Activated naive CD8-positive, alpha-beta T cell treated with anti-CD3 and anti-CD28 coated beads, Interleukin-2, amount 50 U/mL, for 16 hours (primary cell): ENCODE measurements at places on chromosomes 5 and 9.

GRCh38 chr5:33238826-33239695, 201.7 kb upstream of the TARS1 start:
- DNase-seq = no peak

DNA sequence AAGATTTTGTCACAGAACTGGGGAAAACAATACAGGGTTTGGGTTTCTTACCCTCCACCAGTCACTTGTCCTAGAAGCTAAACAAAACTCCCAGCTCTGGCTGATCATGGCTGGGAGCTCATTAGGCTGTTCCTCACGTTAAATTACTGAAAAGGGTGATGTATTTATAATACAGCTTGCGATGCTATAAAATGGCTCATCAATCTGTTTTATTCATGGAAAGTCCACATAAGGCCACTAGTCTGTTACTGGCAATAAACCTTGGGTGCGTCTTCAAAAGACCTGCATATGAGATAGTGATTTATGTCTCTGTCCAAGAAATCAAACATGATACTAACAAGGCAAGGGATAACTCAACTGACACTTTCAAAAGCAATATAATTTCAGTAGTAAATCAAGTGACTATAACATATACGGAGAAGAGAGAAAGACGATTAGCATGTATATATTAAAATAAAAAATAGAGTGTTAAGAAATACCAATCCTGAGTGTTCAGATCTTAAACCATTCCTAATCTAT, 219.0 kb downstream of the BNC2 start:
- DNase-seq = no peak

- no peak for DNase-seq
Measured at GRCh38 chr5:178668579-178668978, 41.7 kb upstream of the CLK4 start.

- no peak for DNase-seq
Measured at GRCh38 chr9:81787747-81788632, 98.6 kb upstream of the TLE1 start.

DNA sequence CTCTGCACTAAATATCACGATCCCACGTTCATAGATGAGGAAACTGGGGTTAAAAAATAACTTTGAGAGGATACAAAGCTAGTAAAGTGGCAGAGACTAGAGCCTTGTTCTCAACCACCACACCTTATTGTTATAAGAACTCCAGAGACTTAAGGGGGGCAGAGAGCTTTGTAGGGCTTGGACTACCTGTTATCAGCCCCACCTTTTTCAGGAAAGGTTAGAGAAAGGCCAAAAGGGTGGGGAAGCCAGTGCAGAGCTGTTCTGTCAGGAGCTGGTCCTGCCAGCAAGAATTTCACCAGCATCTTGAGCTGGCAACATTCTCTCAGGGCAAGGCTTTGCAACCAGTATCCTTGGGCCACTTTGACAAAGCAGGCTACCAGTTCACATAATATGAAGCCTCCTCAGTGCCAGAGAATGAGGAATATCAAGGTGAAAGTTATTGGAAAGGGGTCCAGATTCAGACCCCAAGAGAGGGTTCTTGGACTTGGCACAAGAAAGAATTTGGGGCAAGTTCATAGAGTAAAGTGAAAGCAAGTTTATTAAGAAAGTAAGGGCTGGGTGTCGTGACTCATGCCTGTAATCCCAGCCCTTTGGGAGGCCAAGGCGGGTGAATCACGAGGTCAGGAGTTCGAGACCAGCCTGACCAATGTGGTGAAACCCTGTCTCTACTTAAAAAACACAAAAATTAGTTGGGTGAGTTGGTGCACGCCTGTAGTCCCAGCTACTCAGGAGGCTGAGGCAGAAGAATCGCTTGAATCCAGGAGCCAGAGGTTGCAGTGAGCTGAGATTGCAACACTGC, 66.2 kb upstream of the CLINT1 start:
- DNase-seq = no peak

- no peak for DNase-seq
Measured at GRCh38 chr5:157267761-157268480, 2.0 kb downstream of the CYFIP2 start.

DNA sequence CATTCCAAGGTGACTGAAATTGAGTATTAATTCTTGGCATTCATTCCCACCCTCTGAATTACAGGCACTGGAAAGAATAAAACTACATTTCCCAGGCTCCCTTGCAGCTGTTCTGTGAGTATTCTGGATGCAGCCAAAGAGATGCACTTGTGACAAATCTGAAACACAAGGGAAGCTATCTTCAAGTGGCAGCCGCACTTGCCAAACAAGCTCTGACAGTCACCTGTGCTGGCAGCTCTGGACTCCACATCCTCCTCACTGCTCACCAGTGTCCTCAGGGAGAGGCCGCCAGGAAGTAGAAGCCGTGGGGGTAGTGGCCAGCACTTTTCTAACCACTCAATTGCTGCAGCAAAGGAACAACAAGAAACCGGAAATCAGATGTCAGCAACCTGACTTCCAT, 275.0 kb downstream of the NR2F1-AS1 start:
- no peak for DNase-seq

GRCh38 chr9:113687107-113687679, 188.9 kb upstream of the ZNF618 start:
- DNase-seq = no peak

- no peak for DNase-seq
Measured at GRCh38 chr9:134564431-134565170, 77.0 kb upstream of the COL5A1 start.

DNA sequence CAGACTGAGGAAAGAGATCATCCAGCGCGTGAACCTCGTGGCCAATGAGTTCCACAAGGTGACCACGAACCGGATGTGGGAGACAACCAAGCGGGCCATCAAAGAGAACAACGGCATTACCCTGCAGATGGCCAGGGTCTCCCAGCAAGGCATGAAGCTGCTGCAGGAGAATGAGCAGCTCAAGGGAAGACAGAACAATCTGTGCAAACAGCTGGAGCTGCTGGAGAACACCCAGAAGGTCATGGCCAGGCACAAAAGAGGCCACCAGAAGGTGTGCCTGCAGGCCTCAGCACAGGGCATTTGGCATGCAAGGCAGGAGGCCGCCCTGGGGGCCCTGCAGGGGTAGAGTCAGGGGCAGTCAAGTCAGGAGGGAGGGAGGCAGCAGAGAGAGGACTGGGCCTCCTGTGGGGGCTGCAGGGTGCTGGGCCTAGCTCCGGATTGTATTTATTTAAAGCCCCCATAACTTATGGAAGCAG, 4.2 kb downstream of the PTRH1 start:
- no peak for DNase-seq

DNA sequence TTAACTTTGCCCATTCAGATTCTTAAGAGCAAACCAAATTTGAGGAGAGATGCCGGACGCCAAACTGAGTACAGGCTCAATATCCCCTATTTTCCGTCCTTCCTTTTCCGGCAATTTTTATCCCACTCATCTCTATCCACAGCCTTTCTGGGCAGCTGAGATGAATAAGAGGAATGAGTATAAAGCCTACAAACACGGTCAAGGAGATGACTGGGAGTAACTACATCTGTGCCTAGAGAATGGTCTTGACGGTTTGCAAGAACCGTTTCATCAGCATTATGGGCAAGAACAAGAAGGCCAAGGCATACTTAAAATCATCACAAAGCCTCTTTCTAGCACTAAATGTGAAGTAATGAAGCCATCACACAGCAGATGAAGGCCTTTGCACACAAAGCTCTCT, 227.3 kb downstream of the DCP2 start:
- no peak for DNase-seq

GRCh38 chr9:98523231-98523901, 185.4 kb downstream of the GABBR2 start:
- no peak for DNase-seq

DNA sequence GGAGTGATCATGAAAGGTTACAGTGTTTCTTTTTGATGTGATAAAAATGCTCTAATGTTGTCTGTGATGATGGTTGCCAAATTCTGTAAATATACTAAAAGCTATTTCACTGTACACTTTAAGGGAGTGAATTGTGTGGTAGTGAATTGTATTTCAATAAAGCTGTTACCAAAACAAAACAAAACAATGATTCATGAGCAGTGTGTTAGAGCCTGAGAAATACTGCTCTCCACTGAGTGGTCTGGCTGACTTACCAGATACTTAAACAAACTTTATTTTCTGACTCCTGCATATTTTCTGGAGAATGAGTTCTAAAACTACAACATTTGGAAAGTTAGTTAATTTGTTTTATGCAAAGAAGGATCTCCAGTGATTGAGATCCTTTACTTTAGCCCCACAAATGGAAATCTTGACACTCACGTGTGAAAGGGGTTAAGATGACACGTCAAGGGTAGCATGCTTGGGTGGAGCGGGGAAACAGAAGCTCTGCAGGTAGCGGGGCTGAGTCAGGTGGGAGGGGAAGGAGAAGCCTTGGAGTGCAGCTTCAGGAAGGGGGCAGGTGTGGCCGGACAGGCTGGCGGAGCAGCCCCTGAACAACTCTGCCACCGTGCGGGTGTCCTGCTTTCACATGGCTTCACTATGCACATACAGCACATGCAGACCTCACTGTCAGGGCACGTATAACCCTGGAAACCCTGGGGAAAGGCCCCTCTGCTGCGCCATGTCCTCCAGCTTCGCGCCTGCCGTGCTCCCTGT, 256.7 kb downstream of the IRX1 start:
- no peak for DNase-seq

- DNase-seq = no peak
Measured at GRCh38 chr5:153039501-153039900, 451.0 kb upstream of the GRIA1 start.

- DNase-seq = no peak
Measured at GRCh38 chr5:79227484-79228025, 8.4 kb upstream of the JMY start.

DNA sequence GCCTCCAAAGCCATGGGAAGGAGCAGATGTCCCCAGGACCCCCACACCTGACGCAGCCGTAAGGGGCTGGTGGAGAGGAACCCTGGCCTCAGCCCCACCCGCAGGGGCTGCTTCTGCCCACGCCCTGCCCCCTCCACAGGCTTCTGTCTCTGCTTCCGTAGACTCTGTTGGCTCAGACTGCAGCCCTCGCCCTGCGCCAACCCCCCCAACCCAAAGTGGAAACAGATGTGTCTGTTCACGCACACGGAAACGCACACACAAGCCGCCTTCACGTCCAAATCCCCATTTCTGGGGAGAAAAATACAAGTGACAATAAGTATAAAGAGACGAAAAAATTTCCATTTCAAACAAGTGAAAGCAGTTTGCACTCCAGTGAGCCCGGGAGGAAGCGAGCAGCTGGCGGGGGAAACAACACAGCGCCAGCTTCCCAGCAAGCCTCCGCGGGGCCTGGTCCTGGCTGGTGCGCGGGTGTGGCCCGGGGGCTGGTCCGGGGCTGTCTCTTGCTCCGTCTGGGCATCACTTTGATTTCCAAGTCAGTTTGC, 32.6 kb upstream of the RXRA start:
- no peak for DNase-seq

DNA sequence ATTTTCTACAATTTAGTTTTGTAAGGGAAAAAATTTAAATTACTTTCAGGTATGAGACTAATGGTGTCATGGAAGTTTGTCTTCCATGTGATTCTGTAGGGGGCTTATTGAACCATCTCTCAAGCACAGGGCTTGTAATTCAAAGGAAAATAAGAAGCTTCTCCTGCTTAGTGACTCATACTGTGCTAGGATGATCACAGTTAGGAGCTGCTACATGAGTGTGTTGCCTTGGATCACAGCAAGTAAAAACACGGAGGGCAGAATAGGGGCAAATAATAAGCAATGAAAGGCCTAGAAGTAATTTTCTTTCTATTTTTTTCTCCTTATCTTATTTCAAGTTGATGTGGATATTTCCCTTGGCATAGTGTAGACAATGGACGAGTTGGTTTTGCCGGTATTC, 28.9 kb downstream of the TMEM167A start:
- no peak for DNase-seq

GRCh38 chr9:134088063-134088725, 20.4 kb upstream of the BRD3 start:
- DNase-seq = no peak

DNA sequence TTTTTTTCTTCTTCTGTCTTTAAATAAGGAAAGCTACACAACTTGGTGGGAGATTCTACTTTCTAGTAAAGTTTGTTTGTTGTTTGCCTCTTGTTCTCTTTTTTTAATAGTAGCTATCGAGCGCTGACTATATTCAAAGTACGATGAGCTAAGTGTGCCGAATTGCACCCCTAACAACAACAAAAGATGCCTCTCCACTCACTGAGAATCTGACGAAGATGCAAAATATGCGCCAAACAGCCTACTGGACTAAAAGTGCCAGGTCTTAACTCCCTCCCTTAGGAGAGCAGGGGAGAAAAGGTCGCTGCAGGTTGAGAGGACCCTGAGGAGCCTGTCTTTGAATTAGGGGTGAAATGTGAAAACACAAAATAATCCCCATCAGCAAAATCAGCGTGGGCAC, 713.8 kb upstream of the WWC1 start:
- DNase-seq = no peak

DNA sequence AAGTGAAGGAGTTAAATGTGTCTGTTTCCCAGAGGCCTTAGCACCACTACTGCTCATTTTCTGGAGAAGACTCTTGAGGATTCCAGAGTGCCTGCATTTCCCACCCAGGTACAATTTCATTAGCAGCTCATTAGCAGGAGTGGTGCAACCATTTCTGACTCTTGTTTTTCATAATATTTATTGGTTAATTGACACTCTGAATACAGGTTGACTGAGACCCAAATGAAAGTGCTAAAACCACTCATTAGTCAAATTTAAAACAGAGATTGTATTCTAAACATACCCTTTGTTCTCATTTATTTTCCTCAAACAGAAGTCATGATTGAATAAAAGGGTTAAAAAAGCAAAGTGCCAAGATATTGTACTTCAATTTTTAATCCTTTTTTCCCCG, 134.5 kb downstream of the SIL1 start:
- no peak for DNase-seq

DNA sequence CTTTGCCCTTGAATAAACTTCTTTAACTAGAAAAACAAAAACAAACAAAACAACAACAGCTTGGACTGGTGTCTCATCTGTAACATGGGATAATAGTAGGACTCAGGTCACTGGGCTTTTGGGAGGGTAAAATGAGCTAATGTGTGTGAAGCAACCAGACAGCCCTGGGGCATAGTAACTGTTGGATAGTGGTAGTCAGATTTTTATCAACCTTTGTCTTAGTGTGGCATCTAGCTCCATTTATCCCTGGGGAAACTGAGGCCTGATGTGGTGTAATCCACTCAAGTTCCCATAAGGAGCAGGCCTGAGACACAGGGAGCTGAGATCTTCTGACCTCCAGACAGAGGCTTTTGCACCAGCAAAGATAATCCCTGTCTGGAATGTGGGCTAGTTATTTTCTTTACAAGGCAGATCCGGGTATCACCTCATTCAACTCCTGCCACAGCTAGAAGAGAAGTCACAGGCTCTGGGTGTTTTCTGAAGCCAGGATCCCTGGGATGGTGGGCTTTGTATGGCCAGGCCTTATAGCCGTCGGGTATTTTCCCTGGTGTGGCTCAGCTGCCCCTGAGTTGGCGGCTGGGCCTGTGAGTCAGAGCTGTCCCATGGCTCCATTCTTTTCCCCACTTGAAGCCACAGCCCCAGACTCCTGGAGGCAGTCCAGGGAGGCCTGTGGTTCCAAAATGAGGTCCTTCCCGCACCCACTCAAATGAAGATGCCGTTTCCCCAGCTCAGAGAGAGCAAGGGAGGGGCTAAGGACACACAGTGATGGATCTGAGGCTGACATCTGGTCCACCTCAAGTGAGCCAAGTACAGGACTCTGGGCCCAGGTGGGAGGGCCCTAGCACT, 26.1 kb upstream of the CSF1R start:
- DNase-seq = no peak

- no peak for DNase-seq
Measured at GRCh38 chr9:93114169-93114983, 18.4 kb downstream of the CARD19 start.
